Daoy (cell line): ENCODE measurements at places on chromosomes 2 and 18. TPM values are rescaled to one million over a fixed set of nuclear protein-coding genes. Genes with fewer than 3 reads are reported as not detected.

SAG gene
- total RNA-seq = not detected in 2 replicates

IFIH1 gene
- total RNA-seq = 10.6 and 12.1 TPM in 2 replicates

MERTK gene
- 0.57 and 10.2 TPM in 2 replicates for total RNA-seq

TMEM198 gene
- total RNA-seq = 2.4 and 2.5 TPM in 2 replicates

PSD4 gene
- 7.5 and 13.3 TPM in 2 replicates for total RNA-seq

GPR45 gene
- not detected in 2 replicates for total RNA-seq

- DNase-seq = no peak
These were observed 26.6 kb upstream of the DYSF start for GRCh38 chr2:71426721-71427120.

- no peak for DNase-seq
These were observed 262.6 kb downstream of the TNS1 start for GRCh38 chr2:217740178-217740577.

DNA sequence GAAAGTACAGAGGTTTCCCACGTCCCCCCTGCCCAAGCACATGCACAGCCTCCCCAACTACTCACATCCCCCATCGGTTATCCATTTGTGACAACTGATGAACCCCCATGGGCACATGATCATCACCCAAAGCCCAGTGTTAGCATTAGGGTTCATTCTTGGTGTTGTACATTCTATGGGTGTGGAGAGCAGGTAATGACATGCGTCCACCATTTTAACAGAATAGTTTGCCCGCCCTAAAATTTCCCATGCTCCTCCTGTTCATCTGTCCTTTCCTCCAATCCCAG, 74.3 kb downstream of the LONRF2 start:
- no peak for DNase-seq

DNA sequence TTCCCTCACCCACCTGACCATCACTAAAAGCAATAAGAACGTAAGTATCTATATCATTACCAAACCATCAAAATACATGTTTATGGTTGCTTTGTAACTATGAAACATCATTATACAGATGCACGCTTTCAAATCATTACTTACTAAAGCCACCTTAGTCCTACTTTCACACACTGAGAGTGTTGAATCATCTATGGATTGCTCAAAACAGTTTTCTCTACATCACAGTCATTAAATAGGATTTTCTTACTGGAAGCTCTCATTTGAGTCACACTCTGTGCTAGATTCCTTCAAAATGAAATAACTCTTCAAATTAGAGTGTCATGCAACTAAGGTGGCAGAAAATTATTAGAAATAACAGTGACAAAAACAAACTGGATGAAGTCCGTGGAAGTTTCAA, 878.4 kb downstream of the CPS1 start:
- DNase-seq = no peak

- DNase-seq = no peak
These were observed 1105.1 kb upstream of the PIK3C3 start for GRCh38 chr18:40849886-40850285.

DNA sequence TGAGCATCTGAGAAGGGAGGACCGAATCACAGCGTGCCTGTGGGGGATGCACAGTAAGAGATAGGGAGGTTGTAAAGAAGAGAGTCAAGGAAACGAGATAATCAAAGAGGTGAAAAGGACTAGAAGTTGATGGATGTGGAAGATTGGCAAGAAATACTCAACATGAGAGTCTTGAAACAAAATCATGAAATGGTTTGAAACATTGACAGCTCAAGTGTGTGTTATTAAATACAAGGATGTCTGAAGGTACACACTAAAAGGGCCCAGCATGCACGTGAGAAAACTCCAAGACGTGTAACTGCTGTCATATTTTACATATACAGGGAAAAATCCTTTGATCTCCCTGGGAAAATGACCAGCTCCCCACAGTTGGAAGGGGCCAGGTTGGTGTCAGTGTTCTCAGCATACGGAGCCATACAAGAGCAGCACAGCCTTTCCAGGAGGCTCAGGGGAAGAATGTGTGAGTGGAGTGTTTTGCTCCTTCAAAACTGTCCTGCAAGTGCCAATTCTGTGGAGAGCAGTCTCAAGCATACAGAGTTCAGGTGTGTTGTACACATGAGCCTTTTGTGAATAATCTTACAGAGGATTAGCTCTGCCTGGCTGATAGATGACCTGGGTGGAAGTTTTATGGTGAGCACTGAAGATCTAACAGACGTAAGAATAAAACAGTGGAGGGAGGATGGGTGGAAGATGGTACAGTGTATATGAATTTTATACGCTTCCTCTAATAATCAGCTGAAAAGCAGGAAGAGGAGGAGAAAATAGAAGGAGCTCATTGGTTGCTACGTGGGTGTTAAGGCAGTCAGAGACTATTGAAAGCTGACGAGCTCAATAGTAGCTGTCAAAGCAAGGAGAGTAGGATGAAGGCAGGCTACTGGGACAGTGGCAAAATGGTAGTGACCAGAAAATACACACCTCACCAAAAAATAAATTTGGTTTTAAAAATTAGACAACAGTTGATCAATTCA, 126.8 kb downstream of the ATP9B start:
- DNase-seq = no peak

- no peak for DNase-seq
These were observed 7.0 kb downstream of the EIF2AK2 start for GRCh38 chr2:37149626-37150322.

GRCh38 chr2:20524412-20525040, 77.7 kb downstream of the RHOB start:
- no peak for DNase-seq

GRCh38 chr18:44548291-44549221, 132.1 kb upstream of the SETBP1 start:
- no peak for DNase-seq

DNA sequence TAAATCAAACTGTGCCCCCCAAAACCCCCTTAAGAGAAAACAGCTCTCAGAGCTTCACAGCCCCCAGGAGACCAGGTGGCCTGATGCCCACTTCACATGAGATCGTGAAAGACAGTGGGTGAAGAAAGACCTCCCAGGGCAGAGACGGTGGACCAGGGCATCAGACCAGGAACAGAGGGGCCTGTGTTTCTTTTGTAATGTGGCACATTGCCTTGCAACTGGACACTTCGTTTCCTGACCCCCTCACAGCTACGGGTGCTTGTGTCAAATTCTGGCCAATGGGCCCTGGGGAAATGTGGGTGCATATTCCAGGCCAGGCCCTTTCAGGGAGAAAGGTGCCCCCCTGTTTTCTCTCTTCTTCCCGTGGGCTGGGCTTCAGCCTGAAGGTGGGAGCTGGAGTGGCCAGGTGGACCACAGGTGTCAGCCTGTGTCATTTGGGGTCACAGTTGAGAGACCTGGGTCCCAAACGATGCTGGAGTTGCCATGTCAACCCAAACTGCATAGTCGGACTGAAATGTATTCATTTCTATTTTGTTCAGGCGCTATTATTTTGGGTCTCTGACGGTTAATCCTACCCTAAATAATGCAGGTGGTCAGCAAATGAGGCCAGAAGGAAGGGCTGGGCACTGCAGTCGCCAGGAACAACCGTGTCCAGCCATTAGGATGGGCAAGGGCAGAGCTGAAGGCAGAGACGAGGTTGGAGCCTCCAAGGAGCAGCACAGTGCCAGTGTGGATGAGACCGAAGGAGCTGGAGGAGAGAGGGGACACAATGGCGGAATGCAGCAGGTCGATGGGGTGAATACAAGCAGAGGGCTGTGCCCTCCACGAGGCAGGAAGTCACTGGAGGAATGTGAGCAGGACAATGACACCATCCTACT, 338.2 kb downstream of the EIPR1 start:
- no peak for DNase-seq
